ENCODE measurements at places on chromosomes 6 and 20. TPM values are rescaled to one million over a fixed set of nuclear protein-coding genes. Genes with fewer than 3 reads are reported as not detected.

- DNase-seq: no peak
Observed at GRCh38 chr6:135880066-135880972, 28.8 kb downstream of the PDE7B start.

DNA sequence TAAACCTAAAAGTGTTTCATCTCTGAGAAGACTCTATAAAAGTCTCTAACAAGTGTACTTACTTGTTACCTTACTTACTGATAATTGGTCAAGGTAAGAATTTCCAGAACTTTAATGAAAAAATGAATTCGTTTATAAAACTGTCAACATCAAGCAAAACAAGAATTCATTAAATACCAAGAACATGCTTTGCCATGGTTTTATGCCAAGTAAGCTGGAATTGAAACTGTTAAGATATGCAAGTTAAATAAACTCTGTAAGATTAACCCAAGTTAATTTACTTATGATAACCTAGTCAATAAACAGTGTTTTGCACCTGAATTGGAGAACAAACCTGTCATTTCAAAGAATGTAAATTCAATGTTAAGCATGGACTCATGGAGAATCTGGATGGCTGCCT lies 17.1 kb upstream of the DEFB113 start:
- no peak for DNase-seq

- no peak for DNase-seq
Observed at GRCh38 chr6:118933855-118934460, 1.0 kb downstream of the MCM9 start.

DNA sequence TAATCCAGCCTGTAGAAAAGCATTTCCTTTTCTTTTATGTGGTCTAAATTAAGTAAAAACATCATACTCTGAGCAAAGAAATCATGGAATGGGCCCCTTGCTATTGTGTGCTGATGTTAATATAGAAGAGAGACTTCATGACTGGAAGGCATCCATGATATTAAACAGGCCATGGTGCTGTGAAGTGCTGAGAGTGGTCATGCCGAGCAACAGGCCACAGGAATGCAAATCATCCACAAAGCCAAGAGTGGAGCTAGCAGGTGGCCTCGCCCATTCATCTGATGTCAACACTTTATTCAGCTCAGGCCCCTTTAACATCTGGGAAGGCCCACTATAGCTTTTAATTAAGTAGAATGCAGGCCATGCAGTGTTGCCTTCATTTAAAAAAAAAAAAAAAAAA lies 115.2 kb upstream of the HMGCLL1 start:
- no peak for DNase-seq

DNA sequence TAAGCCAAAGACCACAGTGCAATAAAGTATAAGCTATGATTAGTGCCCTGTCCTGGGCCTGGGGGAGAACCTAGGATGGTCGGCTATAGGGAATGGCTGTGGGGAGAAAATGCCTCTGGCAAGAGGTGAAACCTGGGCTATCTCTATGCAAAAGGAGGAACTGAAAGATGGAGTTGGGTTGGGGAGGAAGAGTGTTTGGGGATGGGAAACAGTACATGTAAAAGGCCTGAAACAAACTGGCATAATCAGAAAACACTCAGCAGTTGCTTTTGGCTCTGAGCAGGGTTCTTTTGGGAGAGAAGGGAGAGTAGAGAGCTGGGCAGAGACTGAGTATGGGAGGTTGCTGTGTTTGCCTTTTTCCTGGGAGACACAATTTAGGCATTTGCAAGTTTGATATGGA lies 31.9 kb upstream of the FUCA2 start:
- DNase-seq: no peak

GRCh38 chr6:86961455-86962200 lies 24.3 kb downstream of the HTR1E start:
- DNase-seq: no peak

SLPI gene
- not detected for total RNA-seq

EXOC2 gene
- 36.6 TPM for total RNA-seq

DNA sequence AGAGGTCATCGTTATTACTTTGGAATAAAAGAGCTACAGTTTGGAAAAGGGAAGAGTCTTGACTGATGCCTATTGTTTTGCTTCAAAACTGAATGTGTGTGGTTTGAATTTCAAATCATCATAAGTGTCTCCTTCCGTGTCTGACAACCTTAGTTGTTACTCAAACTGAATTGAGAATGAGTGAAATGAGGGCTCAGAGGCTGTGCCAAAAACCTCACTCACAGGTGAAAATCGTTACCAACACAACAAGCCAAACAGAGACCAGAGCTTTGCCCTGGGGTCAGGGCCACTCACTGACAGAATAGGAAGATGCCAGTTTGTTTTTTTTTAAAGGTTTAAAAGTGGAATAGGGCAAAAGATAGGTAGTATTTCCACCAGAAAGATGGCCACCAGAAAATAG lies 15.2 kb upstream of the SIRT5 start:
- DNase-seq: peak; percentile 36

DNA sequence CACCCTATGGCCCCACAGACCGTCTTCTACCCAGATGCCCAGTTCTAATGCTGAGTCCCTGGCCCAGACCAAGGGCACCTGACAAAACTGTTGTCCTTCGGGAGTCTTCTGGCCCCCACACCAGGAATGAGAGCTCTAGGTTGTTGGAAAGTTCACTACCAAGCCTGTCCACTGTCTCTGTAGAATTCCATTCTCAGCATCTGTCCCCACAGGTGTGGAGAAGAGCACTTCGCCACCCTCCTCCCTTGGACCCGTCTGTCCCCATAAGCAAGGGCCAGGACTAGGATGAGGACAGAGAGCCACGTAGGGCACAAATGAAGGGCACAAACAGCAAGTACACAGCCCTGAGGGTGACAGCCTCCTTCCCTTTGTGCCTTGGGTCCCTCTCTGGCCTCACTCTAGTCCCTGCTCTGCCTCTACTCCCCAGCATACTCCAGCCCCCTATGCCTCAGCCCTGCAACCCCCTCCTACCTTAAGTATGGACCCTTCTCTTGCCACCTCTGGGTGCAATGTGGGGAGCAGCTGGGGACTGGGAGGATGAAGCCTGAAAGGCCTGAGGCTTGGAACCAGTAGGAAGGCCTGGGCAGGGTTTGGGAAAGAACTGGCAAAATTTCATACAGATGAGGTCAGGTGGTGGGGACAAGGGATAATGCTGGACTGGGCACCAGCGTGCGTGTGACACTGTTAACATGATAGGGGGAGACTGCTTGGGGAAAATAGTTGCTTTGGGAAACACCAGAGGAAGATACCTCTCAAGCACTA lies 4.3 kb downstream of the LZTS3 start:
- no peak for DNase-seq

DNA sequence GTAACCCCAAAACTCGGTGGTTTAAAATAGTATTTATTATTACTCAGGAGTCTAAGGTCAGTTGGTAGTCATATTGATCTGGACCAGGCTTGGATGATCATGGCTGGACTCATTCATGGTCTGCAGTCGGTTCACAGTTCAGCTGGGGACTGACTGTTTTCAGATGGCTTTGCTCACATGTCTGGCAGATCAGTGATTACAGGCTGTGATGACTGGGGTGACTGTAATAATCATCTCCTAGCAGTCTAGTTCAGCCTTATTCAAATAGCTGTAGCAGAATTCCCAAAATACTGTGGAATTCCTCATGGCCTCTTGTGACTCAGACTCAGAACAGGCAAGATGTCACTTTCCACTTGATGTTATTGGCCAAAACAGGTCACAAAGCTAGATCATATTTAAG lies 16.4 kb upstream of the NT5DC1 start:
- no peak for DNase-seq

DNA sequence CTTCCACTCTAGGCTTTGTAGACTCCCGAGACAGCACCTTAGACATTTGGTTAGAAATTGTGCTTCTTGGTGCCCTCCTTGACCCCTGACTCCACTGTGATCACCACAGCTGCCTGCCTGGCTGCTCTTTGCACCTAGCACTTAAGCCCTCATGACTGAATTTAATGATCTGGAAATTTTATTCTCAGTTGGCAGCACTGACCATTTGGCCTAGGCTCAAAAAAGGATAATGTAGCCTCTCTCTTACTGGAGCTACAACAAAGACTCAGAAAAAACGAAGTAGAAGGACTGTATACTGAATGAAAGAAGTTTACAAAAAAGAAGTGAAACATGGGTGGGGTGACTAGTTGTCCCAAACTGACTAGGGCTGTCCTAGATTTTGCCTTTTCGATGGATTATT lies 11.3 kb upstream of the ABRACL start:
- no peak for DNase-seq

MARCKS gene
- 46.7 TPM for total RNA-seq

DNA sequence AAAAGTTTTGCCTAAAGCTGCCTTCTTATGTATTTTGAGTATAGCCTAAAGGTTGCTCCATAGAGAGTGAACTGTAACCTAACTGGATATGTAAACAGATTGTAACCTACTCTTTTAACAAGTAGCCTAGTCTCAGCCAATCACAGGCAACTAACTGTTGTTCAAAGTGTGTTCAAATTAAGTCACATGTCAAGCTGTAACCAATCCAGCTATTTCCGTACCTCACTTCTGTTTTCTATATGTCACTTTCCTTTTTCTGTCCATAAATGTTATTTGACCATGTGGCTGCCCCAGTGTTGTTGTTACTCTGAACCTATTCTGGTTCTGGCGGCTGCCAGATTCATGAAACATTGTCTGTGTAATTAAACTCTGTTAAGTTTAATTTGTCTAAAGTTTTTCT lies 47.4 kb upstream of the RNGTT start:
- DNase-seq: no peak

METTL24 gene
- not detected for total RNA-seq

NR2E1 gene
- total RNA-seq: not detected

DNA sequence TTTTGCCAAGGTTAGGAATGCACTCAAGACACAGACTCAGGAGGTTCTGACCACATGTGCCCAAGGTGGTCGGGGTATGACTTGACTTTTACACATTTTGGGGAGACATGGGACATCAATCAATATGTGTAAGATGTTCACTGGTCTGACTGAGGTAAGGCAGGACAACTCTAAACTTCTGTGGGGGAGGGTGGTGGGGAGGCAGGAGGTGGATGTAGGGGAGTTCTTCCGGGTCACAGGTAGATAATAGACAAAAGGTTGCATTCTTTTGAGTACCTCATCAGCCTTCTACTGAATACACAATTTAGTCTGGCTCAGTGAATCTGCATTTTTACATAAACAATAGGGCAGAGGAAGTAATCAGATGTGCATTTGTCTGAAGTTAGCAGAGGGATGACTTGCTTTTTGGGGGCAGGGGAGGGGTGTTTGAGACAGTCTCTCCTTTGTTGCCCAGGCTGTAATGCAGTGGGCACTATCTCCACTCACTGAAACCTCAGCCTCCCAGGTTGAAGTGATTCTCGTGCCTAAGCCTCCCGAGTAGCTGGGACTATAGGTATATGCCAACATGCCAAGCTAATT lies 10.9 kb downstream of the ECHDC1 start:
- DNase-seq: no peak

DNA sequence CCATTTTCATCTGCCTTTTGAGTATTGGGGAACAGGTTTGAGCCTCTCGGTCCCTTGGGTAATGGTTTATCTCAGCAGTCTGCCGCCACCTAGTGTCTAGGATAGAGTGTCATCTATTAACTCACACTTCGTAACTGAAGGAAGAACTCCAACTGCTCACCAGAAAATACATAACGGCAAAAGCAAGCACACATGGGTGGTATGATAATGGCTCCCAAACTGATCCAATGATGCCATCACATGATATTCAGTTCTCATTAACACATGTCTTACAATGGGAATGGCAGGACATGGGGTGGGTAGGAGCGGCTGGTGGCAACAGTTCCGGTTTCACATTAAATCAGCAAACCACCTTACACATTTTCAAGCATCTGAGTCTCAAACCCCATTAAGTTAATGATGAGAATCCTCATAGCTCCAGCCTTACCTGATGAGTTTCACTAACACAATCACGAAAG lies 110.7 kb upstream of the PHACTR1 start:
- peak; percentile 72 for DNase-seq

CCN5 gene
- total RNA-seq: not detected

DNA sequence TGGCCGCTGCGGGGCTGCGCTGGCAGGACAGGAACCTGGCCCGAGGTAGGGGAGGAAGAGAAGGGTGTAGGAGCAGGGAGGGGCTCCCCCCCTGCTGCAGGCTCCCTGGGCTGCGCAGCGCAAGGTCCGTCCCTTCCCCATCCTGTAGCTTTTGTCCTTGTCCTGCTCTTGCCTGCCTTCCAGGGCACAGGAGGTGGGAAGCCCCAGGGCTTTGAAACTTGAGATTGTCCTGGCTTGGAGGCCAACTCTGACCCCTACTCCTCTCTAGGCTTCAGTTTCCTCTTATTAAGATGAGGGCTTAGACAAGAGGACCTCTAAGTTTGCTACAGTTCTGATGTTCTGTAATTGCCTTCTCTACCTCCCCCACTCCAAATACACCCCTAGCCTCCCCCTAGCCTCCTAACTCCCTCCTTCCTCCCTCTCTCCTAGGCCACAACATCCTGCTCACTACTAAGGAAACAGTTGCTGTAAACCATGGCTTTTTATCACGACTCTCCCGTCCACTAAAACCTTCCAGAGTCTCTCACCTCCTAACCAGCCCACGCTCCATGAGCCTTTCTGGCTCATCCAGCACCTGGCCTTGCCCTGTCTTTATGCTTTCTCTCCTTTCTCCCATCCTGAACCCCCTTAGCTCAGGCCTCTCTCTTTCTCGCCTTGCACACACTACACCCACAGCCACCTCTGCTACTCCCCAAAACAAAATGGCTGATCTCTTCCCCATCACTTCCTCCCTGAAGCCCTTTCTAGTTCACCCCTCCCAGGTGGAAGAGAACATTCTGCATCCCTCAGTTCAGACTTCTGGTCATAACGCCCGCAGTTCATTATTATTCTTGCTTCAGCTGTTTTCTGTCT lies 10.2 kb downstream of the UNC5CL start:
- DNase-seq: no peak

KHDC1L gene
- not detected for total RNA-seq

DNA sequence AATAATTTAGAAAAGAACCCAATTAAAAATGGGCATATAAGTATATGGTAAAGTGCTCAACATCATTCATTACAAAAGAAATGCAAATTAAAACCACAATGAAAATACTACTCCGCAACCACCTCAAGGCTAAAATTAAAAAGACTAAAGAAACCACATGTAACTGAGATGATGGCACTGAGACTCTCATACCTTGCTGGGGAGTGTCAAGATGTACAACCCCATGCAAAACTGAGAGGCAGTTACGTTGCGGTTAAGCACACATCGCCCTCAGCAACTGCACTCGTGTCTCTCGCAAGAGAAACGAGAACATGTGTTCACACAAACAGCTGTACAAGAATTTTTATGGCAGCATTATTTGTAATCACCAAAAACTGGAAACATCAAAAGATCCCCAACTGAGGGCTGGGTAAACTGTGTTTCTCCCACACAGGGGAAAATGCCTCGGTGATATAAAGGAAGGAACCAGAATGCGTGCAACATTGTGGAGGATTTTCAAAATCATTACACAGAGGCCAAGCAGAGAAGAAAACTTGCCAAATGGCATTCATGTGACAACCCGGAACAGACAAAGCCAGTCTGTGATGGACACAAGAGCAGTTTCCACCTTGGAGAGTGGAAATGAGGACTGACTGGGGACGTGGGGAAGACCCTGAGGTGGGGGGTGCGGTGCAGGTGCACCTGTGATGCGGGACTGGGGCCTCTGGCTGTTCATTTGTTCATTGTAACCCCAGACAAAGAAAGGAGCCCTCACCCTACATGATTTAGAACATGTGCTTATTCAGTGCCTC lies 144.9 kb downstream of the WDR27 start:
- no peak for DNase-seq

PI16 gene
- not detected for total RNA-seq

Data from HepG2 (cell line).